ENCODE measurements at places on chromosomes 13 and 19.

GRCh38 chr13:27289011-27289665 is 18.5 kb downstream of the RASL11A start:
- no peak for DNase-seq

- DNase-seq = no peak
Measured at GRCh38 chr13:24741016-24741662, 22.8 kb upstream of the RNF17 start.

GRCh38 chr19:17883627-17884410 is 12.1 kb downstream of the SLC5A5 start:
- DNase-seq = no peak

GRCh38 chr13:62643007-62643483 is 1227.4 kb upstream of the PCDH20 start:
- DNase-seq = peak; percentile 17

GRCh38 chr13:29479716-29480492 is 115.6 kb downstream of the SLC7A1 start:
- no peak for DNase-seq

- DNase-seq = no peak
Measured at GRCh38 chr13:113565526-113566226, 18.9 kb upstream of the TFDP1 start.

GRCh38 chr19:34375598-34375997 is 10.6 kb downstream of the GPI start:
- no peak for DNase-seq

- DNase-seq = no peak
Measured at GRCh38 chr13:113840541-113841352, 23.1 kb downstream of the GAS6 start.

DNA sequence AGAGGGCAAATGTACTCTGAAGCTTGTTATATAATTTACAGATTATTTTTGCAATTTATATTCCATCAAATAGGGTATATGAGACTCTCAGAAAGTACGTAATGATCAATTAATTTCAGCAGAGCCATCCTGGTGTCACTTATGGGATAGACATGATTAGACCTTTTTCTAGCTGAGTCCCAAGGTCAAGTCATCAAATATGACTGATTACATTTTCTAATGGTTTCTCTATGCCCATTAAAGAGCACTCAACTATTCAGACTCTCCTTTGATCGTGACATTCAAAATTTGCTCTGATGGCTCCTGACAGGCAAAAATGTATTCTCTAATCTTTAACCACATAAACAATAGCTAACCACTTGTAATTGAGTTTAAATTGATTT is 469.2 kb downstream of the COG6 start:
- DNase-seq = no peak

GRCh38 chr13:46580362-46580839 is 27.4 kb downstream of the LRCH1 start:
- DNase-seq = no peak

DNA sequence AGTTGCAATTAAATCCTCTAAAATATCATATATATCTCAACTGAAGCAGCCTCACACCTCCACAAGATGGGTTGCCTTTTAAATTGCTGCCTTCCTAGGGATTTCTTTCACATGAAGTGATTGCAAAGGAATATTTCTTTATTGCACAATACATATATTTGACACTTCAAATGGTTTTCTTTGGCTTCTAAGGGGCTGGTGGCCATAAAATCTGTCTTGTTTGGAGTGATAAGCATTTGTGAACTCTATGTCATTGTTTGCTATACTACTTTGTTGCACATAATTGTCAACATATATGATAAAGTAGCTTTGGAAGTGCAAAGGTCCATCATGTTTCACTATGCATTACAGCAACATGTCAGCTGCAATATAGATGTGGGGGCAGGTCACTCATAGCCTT is 2380.9 kb downstream of the PCDH9 start:
- no peak for DNase-seq

DNA sequence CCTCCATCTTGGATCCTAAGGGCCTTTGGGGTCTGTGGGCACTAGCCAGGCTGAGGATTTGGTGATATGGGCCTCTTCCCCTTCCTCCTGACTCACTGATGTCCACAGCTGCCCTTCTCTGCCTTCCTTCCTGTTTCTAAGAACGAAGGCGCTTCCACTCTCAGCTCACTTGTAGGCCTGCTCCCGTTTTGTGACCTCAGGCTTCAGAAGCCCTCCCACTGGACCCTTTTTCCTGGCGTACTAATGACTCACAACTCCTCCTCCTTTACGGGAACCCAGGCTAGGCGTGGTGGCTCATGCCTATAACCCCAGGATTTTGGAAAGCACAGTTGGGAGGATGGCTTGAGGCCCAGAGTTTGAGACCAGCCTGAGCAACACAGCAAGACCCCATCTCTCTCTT is 55.6 kb downstream of the TMED1 start:
- no peak for DNase-seq

DNA sequence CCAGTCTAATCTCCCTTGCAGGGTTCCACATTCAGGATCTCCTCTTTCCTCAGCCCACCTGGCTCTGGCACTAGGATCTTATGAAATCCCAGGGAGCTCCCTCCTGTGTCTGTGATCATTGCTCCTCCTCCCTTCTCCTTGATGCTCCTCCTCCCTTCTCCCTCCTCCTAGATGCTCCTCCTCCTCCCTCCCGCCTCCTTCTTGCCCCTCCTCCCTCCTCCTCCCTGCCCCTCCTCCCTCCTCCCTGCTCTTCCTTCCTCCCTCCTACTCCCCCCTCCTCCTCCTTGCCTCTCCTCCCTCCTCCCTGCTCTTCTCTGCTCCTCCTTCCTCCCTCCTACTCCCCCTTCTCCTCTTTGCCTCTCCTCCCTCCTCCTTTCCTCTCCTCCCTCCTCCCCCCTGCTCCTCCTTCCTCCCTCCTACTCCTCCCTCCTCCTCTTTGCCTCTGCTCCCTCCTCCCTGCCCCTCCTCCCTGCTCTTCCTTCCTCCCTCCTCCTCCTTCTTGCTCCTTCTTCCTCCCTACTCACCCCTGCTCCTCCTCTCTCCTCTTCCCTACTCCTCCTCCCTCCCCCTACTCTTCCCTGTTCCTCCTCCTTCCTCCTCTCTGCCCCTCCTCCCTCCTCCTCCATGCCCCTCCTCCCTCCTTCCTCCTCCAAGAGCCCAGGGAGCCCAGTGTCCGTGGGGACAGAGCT is 14.9 kb upstream of the ZBTB7A start:
- DNase-seq = no peak

- no peak for DNase-seq
Measured at GRCh38 chr19:2236064-2236313, 140 bp downstream of the PLEKHJ1 start.

GRCh38 chr13:80274643-80275042 is 66.3 kb downstream of the SPRY2 start:
- DNase-seq = no peak

DNA sequence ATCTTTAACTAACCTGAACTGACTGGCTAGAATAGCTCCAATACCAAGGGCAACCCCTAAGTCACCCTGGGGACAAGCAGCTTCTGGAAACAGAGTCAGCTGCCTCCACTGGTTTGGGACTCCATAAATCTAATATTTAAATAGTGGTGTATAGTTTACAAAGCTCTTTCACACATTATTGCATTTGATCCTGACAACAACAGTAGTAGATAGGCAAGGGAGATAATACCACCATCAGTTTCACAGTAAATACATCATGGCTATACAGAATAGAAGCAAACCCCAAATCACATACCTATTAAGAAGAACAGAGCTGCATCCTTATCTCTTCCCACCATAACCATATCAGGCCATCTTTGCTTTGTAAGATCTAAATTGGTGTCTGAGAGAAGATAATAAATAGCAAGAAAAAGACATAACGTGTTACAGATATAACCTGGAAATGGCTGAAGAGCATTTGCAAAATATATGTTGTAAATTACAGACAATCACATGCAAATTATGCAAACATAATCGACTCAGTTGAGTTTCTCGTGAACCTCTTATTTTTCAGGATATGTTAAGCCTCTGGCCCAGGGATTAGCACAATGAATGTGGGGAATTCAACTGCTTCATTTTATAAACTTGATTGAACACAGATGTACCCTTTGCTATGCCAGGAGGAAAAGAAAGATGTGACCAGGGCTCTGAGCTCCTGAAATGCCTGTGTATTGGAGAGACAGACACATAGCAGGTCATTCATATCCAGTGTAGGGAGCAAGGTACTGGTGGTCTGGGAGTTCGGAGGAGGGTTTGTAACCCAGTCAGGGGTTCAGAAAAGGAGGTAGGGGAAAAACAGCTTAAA is 142.5 kb downstream of the SLC7A1 start:
- no peak for DNase-seq

DNA sequence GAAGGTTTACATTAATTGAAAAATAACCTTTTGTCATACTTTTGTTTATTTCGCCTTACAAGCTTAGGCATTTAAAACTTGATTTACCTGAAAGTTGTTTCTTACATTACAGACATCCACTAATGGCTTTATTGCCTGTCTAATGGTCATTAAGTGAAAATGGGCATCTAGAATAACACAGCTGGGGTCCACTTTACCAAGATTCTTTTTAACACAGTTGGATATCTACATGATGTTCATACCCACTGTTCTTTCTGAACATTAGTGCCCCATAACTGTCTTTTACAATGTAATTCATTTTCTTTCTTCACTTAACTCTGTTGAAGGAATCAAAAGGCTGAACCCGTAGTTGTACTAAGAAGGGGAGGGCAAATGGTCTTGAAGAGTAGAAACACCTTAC is 19.8 kb upstream of the KLHL1 start:
- no peak for DNase-seq

- DNase-seq = no peak
Measured at GRCh38 chr13:46544811-46545210, 8.2 kb upstream of the LRCH1 start.

GRCh38 chr13:29491248-29491647 is 104.2 kb downstream of the SLC7A1 start:
- DNase-seq = no peak

GRCh38 chr19:8342316-8342683 is 762 bp downstream of the KANK3 start:
- no peak for DNase-seq

GRCh38 chr19:1327125-1327524 is 41.5 kb downstream of the EFNA2 start:
- DNase-seq = no peak

GRCh38 chr13:39542361-39542760 is 60.6 kb downstream of the LHFPL6 start:
- no peak for DNase-seq

GRCh38 chr19:45960595-45961235 is 12.9 kb downstream of the NOVA2 start:
- no peak for DNase-seq

DNA sequence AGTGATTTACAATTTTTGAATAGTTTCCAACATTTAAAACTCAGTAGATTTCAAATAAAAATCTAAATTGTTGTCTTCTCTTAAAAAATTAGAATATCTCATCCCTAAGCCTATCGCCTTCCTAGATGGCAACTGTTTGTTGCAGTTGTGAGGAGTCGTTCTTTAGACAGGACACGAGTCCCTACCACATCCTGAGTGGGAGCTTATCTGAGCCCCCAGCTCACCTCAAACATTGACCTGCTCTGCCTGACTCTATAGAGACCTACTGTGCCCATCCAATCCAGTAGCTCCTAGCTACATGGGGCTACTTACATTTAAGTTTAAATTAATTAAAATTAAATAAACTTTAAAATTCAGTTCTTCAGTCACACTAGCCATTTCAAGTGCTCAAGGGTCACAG is 434.7 kb downstream of the FOXO1 start:
- no peak for DNase-seq

GRCh38 chr19:51688671-51689571 is 4.2 kb upstream of the SPACA6 start:
- peak; percentile 77 for DNase-seq

DNA sequence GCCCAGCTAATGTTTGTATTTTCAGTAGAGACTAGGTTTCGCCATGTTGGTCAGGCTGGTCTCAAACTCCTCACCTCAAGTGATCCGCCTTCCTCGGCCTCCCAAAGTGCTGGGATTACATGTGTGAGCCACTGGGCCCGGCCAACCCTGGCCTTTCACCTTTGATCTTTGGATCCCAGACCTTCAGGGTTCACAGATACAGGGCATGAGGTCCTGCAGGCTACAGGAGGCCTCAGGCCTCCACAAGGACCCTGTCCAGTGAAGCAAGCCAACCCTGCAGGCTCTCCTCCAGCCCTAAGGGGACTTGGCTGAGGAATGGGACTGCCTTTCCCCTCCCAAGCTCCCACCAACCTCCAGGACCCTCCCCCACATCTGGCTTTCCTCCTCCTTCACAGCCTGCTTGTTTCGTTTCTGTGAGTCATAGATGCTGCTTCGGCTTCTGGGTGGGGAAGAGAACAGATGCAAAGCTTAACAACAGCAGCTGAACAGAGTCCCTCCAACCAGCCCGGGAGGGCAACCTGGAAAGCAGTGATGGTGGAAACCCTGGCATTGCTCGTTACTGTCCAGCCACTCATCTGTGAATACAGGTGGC is 11.8 kb downstream of the ARHGEF18 start:
- DNase-seq = no peak

GRCh38 chr19:11273296-11273695 is 11.0 kb upstream of the DOCK6 start:
- DNase-seq = no peak

GRCh38 chr13:109381546-109382180 is 404.7 kb downstream of the IRS2 start:
- peak; percentile 67 for DNase-seq

DNA sequence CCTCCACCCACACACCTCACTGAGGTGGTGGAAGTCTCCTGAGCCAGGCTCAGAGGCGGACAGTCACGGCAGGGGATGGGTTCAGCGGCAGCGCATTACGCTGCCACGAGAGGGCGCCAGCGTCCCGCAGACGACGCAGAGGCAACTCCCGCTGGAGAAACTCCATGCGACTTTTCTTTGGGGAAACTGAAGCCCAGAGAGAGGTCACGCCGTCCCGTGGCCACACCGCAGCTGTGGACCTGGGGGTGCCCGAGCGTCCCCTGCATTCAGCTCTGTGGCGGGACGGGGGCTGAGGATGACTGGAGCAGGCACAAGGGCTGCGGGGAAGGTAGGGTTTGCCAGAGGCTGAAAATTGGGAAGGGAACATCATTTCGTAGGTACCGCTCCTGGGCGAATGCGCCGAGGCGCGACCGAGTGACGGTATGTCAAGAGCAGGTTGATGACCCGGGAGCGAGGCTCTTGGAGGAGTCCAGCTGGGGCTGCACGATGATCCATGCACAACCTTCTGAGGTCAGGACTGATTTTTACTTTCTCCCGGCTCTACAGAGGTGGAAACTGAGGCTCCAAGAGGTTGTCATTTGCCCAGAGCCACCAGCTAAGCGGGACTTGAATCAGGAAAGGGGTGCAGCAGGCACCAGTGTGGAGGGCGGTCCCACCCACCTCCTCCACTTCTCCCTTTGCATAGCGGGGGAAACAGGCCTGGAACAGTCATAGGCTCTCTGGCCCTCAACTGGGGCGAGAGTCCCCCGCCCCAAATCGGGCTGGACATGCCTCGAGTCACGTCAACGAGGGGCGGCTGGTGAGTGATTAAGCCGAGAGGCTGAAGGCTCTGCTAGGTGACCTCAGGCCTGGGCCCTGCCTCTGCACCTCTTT is 690 bp upstream of the ARRDC2 start:
- DNase-seq = no peak

GRCh38 chr13:51327961-51328360 is 11.5 kb upstream of the SERPINE3 start:
- no peak for DNase-seq

Data from HS-27A (cell line).